ENCODE measurements at places on chromosomes 13 and 19.

- no peak for DNase-seq
These were observed 484.6 kb downstream of the TSHZ3 start for GRCh38 chr19:30864391-30865215.

GRCh38 chr13:97539651-97540610 is 106.0 kb downstream of the RAP2A start:
- DNase-seq = no peak

GRCh38 chr13:114056205-114057013 is 76.0 kb downstream of the RASA3 start:
- no peak for DNase-seq

- DNase-seq = no peak
These were observed 153.6 kb downstream of the KATNAL1 start for GRCh38 chr13:30153545-30154426.

DNA sequence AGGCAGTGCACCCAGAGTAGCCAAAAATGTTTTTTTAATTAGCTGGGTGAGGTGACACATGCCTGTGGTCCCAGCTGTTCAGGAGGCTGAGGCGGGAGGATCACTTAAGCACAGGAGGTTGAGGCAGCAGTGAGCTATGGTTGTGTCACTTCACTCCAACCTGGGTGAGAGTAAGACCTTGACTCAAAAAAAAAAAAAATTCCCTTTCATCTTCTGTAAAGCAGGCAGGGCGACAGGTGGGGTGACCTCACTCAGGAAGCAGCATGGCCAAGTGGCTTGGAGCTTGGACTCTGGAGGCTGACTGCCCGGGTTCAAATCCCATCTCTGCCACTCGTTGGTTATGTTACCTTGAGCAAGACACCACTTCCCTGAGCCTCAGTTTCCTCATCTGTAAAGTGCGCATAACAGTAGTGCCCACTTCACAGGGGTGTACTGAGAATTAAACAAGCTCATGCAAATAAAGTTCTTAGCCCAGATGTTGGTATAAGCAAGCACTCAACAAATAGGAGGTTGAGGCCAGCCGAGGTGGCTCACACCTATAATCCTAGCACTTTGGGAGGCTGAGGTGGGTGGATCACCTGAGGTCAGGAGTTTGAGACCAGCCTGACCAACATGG is 48.3 kb downstream of the MAP4K1 start:
- no peak for DNase-seq

DNA sequence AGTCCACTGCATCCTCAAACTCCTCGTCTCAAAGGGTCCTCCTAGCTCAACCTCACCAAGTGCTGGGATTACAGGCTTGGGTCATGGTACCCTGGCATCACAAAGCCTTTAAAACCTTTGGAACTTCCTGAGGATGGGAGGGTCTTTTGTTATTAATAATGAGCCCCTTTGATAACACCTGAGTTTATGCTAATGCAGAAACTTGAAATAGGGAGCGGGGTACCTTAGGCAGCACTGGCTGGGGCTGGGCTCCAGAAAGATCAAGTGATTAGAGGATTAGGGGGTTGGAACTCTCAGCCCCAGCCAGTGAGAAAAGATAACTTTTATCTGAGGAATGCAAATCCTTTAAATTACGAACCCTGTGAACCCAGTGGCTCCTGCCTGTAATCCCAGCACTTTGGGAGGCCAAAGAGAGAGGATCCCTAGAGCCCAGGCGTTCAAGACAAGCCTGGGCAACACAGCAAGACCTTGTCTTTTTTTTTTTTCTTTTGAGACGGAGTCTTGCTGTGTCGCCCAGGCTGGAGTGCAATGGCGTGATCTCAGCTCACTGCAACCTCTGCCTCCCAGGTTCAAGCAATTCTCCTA is 9.3 kb upstream of the PSPC1 start:
- no peak for DNase-seq

DNA sequence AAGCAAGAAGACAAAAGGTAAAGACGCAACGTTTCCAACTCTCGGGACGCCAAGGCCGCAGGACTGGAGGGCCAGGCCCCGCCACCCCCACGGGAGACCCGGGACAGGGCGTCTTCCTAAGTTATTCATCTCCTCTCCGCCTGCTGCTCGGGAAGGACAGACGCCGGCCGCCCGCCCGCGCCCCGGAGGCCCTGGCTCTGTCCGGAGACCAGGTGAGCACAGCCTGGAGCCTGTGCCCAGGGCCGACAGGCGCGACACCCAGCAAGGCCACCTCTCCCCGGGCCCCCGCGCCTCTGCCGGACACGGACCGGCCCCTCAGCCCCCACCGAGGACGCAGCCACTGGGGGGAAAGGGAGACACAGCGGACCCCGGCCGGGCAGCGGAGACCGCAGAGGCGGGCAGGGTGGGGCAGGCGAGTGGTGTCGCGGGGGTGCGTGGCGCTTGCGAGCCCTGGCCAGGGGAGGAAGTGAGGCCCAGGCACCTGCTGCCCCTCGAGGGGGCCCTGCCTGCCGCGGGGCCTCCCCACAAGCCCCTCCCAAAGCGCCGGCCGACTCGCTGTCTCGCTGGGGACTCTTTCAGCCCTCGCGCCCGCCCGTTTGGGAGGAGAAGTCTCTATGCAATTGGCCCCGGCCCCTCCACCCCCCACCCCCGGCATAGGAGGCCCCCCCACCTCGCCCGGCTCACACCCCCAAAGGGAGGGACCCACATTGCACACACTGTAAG is 17.2 kb downstream of the SMIM24 start:
- no peak for DNase-seq

DNA sequence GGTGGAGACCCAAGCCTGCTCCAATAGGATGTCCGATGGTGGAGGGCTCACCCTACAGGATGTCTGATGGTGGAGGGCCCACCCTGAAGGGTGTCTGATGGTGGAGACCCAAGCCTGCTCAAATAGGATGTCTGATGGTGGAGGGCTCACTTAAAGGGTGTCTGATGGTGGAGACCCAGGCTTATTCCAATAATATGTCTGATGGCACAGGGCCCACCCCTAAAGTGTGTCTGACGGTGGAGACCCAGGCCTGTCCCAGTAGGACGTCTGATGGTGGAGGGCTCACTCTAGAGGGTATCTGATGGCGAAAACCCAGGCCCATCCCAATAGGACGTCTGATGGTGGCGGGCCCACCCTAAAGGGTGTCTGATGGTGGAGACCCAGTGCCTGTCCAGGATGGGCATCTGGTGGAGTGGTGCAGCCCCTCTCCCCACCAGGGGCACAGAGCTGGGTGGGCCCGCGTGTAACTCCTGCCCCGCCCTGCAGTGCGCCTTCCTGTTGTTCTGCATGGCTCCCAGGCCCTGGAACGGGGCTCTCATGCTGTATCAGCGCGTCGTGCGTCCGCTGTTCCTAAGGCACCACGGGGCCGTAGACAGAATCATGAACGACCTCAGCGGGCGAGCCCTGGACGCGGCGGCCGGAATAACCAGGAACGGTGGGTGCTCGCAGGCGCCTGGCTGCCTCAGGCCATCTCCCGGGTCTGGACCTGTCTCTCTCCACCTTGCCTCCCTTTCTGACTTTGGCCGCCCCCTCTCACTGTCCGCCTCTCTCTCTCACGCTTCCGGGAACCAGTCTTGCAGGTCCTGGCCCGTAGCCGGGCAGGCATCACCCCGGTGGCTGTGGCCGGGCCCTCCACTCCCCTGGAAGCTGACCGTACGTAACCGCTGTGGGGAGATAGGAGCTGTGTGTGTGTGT is 5.1 kb downstream of the REEP6 start:
- DNase-seq = no peak

- no peak for DNase-seq
These were observed 19.1 kb upstream of the KCTD4 start for GRCh38 chr13:45219938-45220375.

- no peak for DNase-seq
These were observed 78.8 kb downstream of the CRYL1 start for GRCh38 chr13:20446900-20447299.

GRCh38 chr13:33752597-33752996 is 65.4 kb upstream of the RFC3 start:
- no peak for DNase-seq

DNA sequence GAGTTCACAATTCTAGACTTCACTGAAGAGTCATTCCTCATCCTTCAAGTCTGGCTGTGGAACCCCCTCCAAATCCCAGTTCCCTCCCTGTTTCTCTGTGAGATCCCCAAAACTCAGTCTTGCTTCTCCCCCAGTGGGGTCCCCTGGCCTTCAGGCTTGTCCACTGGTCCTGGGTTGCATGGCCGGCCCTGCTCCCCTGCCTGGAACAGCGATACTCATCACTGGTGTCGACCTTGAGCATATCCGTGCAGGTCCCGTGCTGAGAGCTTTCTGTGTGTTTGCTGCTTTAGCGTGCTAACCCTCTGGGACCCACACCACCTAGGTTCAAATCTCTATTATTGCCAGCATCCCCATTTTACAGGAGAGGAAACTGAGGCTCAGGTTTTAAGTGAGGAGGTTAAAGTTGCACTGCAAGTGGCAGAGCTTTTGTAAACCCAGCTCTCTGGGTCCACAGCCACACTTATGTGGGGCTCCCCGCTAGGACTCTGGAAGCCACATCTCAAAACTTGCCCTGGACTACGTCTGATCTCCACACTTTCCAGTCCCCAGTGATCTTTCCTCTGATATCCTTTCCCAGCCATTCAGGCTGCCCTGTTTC is 15.5 kb downstream of the LIPE start:
- DNase-seq = no peak

GRCh38 chr13:76245211-76245610 is 609.1 kb downstream of the LMO7 start:
- DNase-seq = no peak

DNA sequence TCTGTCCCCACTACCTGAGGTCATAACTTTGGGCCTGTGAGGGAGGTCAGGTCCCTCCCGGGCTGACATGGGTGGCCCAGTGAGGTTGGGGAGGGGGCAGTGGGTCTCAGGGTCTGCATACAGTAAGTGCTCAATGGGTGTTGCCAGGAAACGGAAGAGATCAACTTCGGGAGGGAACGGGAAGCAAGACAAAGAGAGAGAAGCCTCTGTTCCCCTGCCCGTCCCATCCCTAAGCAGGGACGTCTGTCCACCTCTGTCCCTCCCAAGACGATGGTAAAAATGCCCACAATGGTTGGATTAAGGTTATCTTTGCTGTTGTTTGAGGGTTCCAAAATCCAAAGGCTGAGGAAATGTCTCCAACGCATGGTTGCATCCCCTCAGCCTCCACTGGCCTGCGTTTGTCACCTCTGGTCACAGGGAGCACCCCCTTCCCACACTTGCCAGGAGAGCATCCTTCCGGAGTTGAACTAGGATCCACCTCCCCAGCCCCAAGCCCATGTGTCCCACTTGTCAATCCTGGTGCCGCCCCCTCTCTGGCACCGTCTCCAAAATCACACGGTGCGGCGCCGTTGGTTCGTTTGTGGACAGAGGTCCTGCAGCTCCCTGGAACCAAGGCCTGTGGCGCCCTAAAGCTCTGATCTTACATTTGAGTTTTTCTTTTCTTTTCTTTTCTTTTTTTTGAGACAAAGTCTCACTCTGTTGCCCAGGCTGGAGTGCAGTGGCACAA is 774 bp upstream of the HOMER3 start:
- no peak for DNase-seq

GRCh38 chr13:99074693-99075092 is 96.8 kb upstream of the DOCK9 start:
- DNase-seq = no peak

DNA sequence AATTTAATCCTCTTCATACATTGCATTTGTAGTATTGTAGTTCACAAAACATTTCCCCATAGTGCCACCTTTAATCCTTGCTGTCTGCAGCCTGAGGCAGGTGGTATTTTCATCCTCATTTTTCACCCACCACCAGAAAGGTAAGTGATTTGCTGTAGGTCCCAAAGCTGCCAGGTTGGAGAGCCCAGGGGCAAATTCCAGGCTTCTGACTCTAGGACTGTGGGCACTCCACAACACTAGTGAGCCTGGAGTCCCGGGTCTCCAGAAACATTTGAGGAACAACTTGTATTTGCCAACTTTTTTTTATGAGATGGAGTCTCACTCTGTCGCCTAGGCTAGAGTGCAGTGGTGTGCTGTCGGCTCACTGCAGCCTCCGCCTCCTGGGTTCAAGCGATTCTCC is 6.2 kb downstream of the ILF3 start:
- DNase-seq = no peak

DNA sequence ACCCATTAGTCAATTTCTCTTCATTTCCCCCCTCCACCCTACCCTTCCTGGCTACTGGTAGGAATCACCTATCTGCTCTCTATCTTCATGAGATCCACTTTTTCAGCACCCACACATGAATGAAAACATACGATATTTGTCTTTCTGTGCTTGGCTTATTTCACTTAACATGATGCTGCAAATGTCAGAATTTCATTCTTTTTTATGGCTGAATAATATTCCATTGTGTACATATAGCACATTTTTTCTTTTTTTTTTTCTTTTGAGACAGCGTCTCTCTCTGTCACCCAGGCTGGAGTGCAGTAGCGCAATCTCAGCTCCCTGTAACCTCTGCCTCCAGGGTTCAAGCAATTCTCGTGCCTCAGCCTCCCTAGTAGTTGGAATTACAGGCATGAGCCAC is 9.9 kb upstream of the CALM3 start:
- DNase-seq = no peak

GRCh38 chr13:45765464-45765863 is 63.3 kb downstream of the CBY2 start:
- DNase-seq = no peak

Data from stimulated activated CD4-positive, alpha-beta T cell treated with anti-CD3 and anti-CD28 coated beads, Interleukin-15, amount 100 ng/mL, for 48 hours (primary cell).